ENCODE measurements at places on chromosomes 12 and 14. TPM values are rescaled to one million over a fixed set of nuclear protein-coding genes. Genes with fewer than 3 reads are reported as not detected.

DNA sequence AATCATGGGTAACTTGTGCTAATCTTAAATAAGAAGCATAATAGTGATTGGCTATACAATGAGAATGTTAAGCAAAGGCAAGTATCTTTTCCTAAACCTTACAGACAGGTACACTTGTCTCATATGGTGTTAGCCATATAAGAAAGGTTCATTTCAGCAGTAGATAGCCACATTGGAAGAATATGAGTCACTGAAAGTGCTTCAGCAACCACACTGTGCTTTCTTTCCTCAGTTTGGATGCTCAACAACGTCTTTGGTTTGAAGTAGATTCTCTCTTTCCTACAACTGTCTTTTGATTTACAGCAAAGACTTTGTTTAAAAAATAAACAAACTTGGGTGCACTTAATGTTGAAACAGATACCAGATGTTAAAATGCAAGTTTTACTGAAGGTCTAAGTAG lies 8.9 kb downstream of the DDHD1 start:
- no peaks in the 10 kb centered on the region for H3K27me3 ChIP-seq
- no peak overlapping the region for H3K4me3 ChIP-seq
- H3K36me3 ChIP-seq = peaks cover 66% of the 10 kb centered on the region
- peak; percentile 18 for DNase-seq

The PAH gene
- total RNA-seq = not detected

- no peak overlapping the region for H3K4me3 ChIP-seq
- H3K27ac ChIP-seq = no peak overlapping the region
- H3K36me3 ChIP-seq = no peaks in the 10 kb centered on the region
- no peak for DNase-seq
- H3K27me3 ChIP-seq = no peaks in the 10 kb centered on the region
Observed at GRCh38 chr14:20680363-20680762, 4.0 kb upstream of the RNASE4 start.

GRCh38 chr14:29993143-29993542 lies 65.5 kb upstream of the PRKD1 start:
- no peak overlapping the region for H3K4me3 ChIP-seq
- H3K27me3 ChIP-seq = no peaks in the 10 kb centered on the region
- H3K36me3 ChIP-seq = no peaks in the 10 kb centered on the region
- DNase-seq = no peak
- H3K4me1 ChIP-seq = no peaks in the 10 kb centered on the region

- H3K27me3 ChIP-seq = no peaks in the 10 kb centered on the region
- H3K27ac ChIP-seq = no peak overlapping the region
- H3K36me3 ChIP-seq = peaks cover 46% of the 10 kb centered on the region
- no peaks in the 10 kb centered on the region for H3K4me1 ChIP-seq
- DNase-seq = no peak
- no peak overlapping the region for H3K4me3 ChIP-seq
Observed at GRCh38 chr14:73207615-73208014, 29.7 kb upstream of the PAPLN start.

DNA sequence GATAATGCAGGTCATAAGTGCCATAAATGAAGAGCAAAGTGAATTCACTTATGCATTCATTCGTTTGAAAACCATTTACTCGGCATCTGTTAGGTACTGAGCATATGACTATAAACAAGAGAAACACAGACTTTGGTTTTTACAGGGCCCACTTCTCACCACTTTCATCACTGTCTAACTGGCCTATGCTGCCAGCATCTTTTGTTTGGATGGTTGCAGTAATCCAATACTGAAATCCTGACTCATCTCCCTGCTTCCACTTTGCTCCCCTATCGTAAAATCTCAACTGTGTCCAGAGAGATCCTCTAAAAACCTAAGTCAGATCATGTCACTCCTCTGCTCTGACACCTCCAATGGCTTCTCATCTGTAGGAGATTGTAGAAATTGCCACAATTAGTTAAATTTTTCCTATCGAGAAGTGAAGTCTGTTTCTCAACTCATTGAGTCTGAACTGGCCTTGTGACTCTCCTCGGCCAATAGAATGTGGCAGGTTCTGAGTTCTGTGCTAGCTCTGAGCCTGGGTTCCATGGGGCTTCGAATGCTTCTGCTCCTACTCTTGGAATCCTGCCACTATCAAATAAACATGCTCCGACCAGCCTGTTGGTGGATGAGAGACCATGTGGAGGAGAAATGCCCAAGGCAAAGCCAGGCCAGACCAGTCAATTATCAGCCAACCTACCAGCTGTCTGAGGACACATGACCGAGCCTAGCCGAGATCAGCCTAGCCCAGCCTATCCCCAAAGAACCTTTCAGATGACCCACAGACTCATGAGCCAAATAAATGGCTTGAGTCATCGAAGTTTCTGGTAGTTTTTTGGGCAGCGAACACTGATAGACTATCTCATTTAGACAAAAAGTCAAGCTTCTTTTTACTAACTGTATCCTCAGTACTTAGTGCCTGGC lies 2.2 kb upstream of the BATF start:
- H3K4me3 ChIP-seq = peak overlapping the region; percentile 27
- peak; percentile 38 for DNase-seq
- peaks cover 33% of the 10 kb centered on the region for H3K36me3 ChIP-seq

GRCh38 chr14:51318813-51319597 lies 79.0 kb downstream of the TMX1 start:
- H3K27ac ChIP-seq = no peak overlapping the region
- DNase-seq = no peak
- no peaks in the 10 kb centered on the region for H3K36me3 ChIP-seq
- H3K4me3 ChIP-seq = no peak overlapping the region
- H3K27me3 ChIP-seq = peaks cover 6% of the 10 kb centered on the region
